Stimulated activated CD4-positive, alpha-beta T cell treated with anti-CD3 and anti-CD28 coated beads, TNF-alpha, amount 100 ng/mL, for 1 hour (primary cell): ENCODE measurements at places on chromosomes 5 and 9.

GRCh38 chr9:114969269-114969668 lies 38.9 kb upstream of the TNFSF8 start:
- no peak for DNase-seq

- DNase-seq = no peak
Measured at GRCh38 chr9:19754921-19755320, 33.9 kb downstream of the SLC24A2 start.

- DNase-seq = no peak
Measured at GRCh38 chr5:168962306-168962705, 338.6 kb downstream of the SLIT3 start.

DNA sequence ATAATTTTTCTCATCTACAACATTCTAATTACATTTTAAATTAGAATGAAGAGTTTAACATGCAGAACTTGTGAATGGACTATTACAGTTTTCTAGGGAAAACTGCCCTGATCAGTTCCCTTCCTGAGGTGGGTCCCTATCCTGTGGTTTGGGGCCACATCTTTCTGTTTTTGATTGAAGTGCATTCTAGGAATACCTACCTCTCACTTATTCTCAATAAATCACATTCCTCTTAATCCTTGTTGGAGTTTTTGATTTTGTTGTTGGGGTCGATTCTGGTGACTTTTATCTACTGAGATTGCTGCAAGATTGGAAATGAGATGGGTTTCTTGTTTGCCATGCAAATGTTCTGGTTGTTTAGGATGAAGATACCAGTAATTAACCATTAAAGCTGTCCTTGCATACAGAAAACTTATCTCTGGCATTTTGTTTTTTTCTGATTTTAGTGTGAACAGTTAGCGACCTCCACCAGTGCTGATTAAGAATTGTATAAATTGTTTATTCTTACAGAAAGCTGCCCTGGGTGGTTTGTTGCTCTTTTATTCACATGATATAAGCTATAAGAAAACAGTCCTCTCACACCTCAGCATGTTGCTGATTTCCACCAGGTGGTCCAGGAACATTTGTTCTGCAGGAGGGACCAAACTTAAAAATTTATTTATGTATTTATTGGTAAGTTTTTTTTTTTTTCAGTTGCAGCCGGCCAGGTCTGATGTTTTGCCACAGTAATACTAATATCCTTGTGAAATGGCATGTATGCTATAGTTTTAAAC lies 269.9 kb downstream of the FANCC start:
- DNase-seq = no peak

DNA sequence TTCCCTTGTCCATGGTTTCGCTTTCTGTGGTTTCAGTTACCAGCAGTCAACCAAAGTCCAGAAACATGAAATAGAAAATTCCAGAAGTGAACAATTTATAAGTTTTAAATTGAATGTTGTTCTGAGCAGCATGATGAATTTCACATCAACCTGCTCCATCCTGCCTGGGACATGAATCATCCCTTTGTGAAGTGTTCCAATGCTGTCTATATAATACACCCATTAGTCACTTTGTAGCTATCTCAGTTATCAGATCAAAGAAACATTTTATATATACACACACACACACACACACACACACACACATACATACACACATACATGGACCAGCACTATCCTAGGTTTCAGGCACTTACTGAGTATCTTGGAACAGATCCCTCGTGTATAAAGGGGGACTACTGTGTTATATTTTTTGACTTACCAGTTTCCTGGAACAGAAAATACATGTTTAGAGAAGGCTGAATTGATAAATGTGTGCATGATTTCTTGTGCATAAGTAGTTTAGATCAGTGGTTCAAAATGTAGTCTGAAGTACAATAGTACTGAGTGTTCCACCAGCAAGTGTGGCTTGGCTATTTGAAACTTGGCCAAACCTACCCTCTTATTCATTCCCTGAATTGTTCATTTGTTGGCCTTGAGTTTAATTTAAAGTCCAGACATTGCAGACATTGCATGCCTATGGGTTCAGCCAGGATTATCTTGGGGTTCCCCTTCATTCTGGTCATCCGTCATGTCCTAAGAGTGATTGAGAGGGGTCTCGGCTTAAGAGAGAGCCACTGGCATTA lies 510.0 kb downstream of the GADD45G start:
- DNase-seq = no peak

DNA sequence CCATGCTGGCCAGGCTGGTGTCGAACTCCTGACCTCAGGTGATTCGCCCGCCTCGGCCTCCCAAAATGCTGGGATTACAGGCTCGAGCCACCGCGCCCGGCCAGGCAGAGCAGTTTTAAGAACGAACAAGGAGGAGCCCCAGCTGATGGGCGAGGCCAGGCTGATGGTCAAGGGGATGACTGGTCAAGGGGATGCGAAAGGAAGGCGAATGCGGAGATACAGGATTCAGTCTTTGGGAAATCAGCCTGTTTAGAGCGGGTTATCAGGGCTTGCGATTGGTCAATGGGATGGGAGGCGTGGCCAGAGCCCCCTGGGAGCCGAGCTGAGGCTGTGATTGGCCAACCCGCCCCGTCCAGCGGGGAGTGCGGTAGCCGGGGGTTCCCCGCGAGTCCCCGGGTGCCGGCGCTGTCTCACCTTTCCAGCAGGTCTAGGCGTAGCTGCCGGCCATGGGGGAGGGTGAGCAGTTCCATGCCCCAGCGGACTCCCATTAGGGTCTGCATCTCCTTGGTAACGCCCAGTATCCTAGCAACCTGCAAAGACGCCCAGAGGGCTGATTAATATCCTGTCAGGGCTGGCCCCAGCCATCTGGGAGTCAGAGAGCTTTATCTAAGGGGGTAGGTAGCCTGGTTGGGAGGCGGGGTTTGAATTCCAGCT lies 7.5 kb upstream of the TOR2A start:
- no peak for DNase-seq

- DNase-seq = no peak
Measured at GRCh38 chr9:34675869-34676268, 13.4 kb upstream of the CCL27 start.

GRCh38 chr5:120748474-120748873 lies 284.4 kb downstream of the PRR16 start:
- no peak for DNase-seq

GRCh38 chr5:147844846-147845245 lies 13.4 kb upstream of the SPINK1 start:
- DNase-seq = no peak

GRCh38 chr9:121510766-121511550 lies 11.3 kb upstream of the GGTA1 start:
- no peak for DNase-seq

- no peak for DNase-seq
Measured at GRCh38 chr9:88018101-88018500, 43.8 kb upstream of the CDK20 start.

DNA sequence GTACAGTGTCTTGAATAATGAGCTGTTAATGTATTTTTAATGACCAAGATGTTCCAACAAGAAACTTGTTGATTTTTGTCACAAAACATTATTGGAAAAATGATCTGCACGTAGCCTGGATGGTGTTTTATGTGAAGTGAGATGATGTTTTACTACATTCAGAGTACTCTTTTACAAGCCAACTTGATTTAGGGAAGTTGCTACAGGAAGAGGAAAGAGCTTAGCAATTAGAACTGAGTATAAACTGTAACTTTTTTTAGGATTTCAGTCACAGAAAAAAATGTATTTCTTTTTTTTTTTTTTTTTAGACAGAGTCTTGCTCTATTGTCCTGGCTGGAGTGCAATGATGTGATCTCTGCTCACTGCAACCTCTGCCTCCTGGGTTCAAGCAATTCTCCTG lies 113.6 kb upstream of the ADRA1B start:
- DNase-seq = no peak

GRCh38 chr9:110487196-110487595 lies 92.3 kb downstream of the SVEP1 start:
- DNase-seq = no peak

GRCh38 chr9:131361202-131361833 lies 32.6 kb upstream of the PRRC2B start:
- no peak for DNase-seq

- no peak for DNase-seq
Measured at GRCh38 chr5:59760785-59761348, 132.7 kb downstream of the PDE4D start.

DNA sequence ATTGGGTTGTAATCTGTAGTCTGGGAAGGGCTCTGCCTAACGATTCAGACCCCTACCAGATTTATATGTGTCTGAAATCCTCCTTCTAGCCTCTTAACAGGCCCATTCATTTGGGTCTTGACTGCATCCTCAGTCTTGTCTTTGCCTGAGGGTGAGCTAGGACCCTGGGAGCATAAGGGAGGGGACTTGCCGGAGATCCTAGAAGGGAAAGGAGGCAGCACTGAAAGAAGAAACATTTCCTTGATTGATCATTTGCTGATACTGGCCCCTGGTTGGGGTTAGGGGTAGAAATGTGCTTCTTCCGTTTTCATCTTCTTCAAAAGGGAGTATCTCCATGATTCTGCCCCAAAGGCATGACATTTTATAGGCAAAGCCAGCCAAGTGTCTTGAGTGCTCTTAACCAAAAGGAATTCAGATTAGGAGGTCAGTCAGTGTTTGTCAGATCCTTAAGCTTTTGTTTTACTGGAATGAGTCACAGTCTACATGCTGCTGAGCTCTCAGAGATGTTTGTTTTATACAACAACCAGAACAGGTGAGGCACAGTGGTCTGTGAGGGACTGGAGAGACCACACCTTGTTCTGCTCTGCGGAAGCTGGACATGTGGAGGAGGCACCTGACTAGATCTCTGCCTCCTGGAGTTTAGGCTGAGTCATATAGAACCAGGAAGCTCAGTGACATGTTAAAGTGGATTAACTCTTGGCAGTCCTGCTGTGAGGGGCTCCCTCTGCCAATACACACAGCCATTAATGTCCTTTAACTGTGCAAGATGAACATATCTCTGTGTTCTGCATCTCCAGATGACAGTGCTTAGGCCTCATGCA lies 37.7 kb downstream of the PCDHAC2 start:
- no peak for DNase-seq

DNA sequence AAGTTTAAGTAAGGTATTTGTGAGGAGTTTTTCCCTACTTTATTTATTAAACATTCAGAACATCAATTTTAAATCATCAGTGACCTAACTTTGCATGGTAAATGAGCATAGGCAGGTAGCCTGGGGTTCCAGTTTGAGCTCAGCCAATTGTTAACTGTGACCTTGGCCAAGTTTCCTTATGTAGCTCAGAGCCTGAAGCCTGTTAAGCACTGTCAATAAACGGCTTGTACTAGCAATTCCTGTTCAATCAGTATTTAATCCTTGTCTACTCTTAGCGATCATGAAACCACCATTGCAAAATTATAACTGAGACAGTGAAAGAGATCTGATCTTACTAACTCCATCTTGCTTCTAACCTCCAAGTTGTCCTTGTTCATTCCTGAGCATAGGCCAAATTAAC lies 4.7 kb upstream of the SOWAHA start:
- no peak for DNase-seq

DNA sequence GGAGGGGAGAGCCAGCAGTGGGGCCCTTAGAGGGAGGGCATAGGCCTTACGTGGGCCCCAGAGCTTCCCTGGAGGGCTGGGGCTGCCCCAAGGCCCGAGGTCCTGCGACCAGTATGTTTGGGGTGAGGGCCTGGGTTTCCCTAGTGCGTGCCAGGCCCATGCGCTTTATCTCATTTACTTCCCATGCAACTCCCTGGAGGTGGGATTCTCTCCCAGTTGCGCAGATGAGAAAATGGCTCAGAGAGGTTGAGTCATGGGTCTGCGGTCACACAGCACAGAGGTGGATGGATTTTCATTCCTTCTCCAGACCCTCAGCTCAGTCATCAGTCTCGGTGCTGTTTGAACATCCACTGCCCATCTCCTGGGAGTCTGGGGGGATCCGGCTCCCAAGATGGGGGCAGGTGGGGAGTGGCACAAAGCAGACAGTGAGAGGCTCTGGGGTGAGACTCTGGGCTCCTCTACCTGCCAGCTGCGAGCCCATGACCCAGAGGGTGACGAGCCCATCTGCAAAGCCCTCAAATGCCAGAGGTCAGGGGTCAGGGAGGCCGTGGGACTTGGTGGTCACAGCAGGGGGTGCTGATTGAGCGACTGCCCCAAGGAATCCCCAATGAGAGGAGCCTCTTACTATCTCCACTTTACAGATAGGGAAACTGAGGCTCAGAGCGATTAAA lies 171.2 kb downstream of the GAPVD1 start:
- no peak for DNase-seq

DNA sequence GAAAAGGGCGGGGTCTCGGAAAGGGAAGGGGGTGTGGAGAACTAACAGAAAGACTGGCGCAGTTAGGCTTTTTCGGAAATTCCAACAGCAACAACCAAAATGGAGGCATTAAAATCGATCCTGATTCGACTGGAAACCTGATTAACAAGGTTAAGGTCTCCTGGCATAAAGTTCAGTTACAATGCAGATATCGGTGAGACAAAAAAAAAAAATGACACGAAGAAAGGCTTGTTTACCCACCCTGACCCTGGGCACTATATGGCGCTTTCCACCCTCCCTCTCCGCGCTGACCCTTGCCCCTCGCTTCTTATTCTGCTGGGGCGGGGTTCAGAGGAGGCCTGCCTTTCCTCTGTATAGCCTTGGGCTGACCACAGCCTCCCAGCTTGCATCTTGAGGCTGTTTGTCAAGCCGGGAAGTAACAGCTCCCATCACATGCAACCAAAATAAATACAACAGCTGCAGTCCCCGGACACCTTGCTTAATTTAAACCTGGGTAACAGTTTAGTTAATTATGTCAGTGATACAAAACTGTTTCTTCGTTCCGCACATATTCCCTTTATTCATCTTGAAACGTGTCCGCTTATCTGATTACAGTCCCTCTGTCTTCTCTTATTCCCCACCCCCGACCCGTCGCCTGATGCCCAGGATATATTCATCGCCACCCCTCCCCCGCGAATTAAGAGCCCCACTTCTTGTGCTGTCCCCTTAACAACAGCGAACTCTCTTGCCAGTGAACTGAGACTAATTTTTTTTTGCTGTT lies 795 bp upstream of the PJA2 start:
- DNase-seq = no peak

DNA sequence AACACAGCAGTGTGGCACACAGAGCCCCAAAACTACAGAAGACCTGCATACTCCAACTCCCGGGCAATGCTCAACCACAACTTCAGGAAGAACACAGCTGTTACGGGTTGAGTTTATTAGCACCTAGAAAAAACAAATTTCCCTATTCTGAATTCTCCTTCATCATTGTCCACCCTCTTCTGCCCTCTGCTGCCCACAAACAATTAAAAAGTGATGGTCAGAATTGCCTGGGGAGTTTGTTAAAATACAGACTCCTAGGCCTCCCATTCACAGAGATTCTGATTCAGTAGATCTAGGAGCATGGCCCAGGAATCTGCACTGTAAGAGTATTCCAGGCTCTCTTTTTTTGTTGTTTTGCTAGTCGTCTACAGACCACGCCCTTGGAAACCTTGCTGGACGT lies 310.6 kb downstream of the NDUFS4 start:
- no peak for DNase-seq

- no peak for DNase-seq
Measured at GRCh38 chr5:135706474-135706873, 127.7 kb upstream of the CXCL14 start.

GRCh38 chr9:97307500-97308163 lies at the start of gene CCDC180:
Gene CCDC180, plus strand, starts transcription at chr9:97307659. Its CDS starts 405 bp downstream, at chr9:97308064.
- DNase-seq = no peak

GRCh38 chr9:135480071-135480939 lies 723 bp downstream of the PPP1R26 start:
- no peak for DNase-seq
